Smooth muscle cell of the umbilical artery (primary cell): ENCODE measurements at places on chromosomes 7 and 10. TPM values are rescaled to one million over a fixed set of nuclear protein-coding genes. Genes with fewer than 3 reads are reported as not detected.

GLCCI1 gene
- total RNA-seq: 9.2 and 13.1 TPM in 2 replicates

MKX gene
- 0.23 and 2.7 TPM in 2 replicates for total RNA-seq

GIMAP1 gene
- under 0.01 TPM in 1 of 2 replicates, not detected in the other for total RNA-seq

CCDC172 gene
- not detected in 2 replicates for total RNA-seq
